Activated T-helper 1 cell treated with anti-CD3 and anti-CD28 coated beads, Interleukin-2, amount 50 U/mL, for 16 hours (primary cell): ENCODE measurements at places on chromosomes 7 and 10.

DNA sequence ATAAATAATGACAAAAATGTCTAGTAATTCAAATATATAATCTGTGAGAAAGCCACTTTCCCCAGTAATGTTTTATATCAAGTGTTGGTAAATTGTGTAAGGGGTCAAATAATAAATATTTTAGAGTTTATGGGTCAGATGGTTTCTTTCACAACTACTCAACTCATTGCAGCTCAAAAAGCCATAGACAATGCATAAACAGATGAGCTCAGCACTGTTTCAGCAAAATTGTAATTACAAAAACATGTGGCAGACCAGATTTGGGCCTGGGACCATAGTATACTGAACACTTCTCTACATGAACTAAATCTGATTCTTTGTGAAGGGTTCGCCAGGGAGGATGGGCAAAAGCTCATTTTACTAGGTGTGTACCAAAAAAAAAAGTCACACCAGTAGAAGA is 460.8 kb downstream of the NRG3 start:
- DNase-seq, result no peak

GRCh38 chr10:95337423-95338160 is 46.8 kb upstream of the PDLIM1 start:
- no peak for DNase-seq

DNA sequence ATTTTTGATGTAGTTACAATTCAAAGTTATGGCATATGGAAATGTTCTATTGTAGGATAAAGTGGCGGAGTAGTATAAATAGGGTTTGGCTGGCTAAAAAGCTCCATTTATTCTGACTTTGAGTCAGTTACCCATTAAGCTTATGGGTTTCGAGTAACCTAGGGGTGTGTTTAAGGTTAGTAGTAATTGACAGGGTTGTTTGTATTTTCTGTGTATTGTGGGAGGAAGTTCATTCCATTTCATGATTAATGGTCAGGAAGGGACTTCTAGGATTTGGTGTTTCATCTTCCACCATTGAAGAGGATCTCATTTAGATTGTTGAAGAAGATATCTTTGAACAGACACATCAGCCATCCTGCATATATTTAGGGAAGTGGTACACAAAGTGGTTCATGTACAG is 75.0 kb downstream of the BICC1 start:
- DNase-seq, result no peak

- DNase-seq, result no peak
Observed at GRCh38 chr7:25908154-25908949, 243.6 kb upstream of the NFE2L3 start.

- DNase-seq, result no peak
Observed at GRCh38 chr10:83553366-83553765, 585.9 kb upstream of the GHITM start.

DNA sequence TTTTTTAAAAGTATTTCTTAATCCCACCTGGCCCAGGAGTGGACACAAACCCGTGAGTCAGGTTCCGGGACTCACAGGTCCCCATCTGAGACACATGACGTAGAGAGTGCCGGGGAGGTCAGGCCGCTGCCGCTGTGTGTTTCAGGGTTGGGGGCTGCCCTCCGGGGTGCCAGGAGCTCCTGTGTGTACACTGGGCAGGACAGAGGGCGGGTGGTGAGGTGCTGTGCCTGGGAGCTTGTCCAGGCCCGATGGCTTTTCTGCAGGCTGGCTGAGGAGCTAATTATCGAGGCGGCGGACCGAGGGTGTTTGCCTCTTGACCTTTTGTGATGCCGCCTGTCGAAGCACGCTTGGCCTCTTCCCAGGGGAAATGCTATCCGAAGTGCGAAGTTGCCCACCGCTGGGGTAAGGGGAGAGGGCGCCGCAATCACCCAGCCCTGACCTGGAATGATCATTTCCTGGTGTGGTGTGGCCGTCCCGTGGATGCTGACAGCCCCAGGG is 42.1 kb downstream of the FOXL3 start:
- no peak for DNase-seq

DNA sequence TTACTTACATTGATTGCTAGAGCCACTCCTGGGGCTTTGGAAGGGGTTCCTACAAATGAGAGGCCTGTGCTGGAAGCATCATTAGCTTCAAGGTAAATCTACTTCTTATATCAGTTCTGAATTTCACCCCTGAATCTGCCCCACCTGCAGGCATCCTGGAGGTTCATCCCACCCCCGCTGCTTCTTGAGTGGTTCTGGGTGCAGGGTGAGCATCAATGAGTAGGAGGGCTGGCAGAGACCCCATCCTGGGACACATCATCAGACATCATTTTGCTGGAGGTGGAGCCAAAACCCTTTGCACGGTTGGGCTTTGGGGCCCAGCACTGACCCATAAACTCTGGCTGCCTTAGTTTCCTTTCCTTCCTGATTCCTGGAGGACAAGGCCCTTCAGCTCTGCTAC is 143.7 kb downstream of the PTPN20 start:
- DNase-seq, result no peak

GRCh38 chr7:15837306-15837950 is 150.9 kb upstream of the MEOX2 start:
- no peak for DNase-seq

DNA sequence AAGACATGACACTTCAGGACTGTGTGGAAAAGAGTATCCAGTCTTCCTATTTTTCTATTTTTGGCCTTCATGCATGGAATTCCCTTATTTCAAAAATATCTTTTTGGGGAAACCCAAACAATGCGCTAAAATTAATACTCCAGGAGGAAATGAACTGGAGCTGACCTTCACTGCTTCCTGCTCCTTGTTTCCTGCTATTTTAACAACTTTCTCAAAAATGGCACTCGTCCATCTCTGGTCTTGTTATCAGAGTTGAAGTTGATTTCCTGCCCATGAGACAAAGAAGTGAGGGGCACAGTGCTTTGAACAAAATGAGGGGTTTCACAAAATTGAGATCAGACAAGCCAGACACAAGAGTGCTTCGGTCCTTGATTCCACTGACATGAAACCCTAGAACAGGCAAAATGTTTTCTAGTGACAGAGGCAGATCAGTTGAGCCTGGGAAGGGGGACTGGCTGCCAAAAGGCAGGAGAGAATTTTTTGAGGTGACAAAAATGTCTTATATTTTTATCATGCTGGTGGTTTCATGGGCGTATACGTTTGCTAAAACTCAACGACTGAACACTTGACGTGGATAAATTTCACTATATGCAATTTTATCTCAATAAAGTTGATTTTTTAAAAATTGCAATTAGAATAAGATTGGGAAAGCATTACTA is 193.2 kb downstream of the CREB5 start:
- no peak for DNase-seq

- DNase-seq, result no peak
Observed at GRCh38 chr7:134262322-134262721, 54.4 kb downstream of the SLC35B4 start.

- no peak for DNase-seq
Observed at GRCh38 chr10:11689945-11690736, 52.0 kb upstream of the ECHDC3 start.

DNA sequence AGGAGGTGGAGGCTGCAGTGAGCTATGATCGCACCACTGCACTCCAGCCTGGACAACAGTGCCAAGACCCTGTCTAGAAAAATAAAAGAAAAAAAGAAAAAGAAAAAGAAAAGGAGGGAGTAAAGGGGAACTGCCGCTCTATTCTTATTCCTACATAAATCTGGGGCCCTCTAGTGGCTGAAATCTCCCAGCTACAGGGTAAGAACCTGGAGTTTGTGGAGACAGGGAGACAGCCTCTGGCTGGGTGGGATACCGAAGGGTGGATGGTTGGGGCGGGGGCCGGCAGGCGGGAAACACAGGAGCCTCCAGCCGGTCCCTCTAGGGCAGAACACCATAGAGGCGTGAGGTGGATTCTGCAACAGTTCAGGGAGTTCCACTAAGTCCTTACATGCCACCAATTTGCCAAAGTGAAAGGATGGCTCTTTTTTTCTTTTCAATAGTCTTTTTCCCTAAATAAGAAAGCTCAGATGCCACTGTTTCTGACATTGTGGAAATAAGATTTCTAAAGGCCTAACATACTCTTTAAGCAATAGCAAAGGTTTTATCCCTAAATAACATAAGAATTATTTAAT is 117.3 kb downstream of the SVIL start:
- no peak for DNase-seq

DNA sequence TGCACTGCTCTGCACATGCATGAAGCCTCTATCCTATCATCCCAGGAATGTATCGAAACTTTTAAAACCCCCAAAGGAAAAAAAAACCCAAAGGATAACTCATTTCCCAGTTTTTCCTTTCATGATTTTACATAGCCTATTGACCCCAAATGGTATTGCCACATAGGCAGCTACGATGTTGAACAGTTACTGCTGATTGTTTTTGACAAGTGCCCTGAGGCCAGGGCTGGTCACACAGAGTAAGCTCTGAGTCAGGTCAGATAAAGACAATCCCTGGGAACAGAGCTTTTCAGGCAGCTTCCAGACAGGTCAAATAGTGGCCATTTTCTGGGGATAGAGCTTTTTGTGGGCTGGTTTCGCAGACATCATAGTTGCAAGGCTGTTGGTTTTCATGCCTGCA is 52.1 kb downstream of the MYL10 start:
- DNase-seq, result no peak

- DNase-seq, result no peak
Observed at GRCh38 chr7:157972914-157973313, 614.7 kb downstream of the PTPRN2 start.

DNA sequence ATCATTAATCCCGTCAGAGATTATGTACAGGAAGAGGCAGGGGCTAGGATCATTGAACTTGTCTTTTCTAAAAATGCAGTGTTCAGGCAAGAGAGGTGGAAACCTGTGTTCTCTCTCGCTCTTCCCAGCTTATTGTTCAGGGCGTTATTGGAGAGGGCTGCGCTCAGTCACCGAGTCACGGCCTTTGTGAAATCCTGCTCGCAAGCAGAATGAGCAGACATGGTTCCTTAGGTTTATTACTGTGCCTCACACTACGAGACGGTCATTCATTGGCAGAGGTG is 631 bp upstream of the PRKRIP1 start:
- no peak for DNase-seq

DNA sequence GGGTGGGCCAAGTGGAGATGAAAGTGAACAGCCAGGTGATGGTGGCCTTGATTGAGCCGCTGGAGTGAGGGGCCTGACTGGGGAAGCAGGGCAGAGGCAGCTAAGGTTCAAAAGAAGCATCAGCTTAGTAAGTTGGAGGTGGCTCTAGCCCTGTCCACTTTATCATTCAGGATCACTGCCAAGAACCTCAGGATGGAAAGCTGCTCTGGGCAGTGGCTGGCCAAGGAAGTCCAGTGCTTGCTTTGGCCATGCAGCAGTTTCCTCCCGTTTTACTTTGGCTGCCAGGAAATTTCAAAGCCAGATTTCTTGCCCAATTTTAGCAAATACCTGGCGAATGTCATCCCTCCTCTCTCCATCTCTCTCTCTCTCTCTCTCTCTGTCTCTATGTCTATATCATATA is 384.9 kb downstream of the PLXNA4 start:
- DNase-seq, result no peak

- no peak for DNase-seq
Observed at GRCh38 chr10:58435297-58435985, 50.2 kb downstream of the TFAM start.

DNA sequence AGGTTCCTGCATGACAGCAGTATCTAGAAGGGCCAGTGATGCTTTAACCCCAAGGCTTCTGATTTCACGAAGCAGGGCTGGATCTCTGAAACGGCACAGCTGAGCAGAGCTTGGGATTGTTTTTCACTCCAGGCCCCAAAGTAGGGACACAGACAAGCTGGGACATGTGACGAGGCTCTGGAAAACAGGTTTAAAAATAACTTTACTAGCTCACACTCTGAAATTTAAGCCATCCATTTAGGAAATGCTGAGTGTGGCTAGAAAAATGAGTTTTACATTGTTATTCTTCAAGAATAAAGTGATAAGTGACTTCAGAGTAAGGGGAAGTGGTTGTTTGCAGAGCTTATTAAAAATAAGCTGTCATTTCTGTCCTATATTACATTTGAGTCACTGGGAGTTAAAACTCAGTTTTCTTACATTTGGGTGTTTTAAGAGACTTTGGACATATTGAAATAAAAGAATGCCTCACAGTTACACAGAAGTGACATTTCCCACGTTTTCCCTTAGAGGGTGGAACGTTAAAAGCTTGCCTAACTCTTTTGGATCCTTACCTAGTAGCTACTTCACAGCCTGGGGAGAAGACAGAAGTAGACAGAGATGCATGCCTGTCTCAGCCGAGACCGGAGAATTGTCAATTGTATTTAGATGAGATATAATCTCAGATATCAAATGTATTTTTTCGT is 107.8 kb downstream of the GALNT17 start:
- DNase-seq, result no peak

- peak; percentile 86 for DNase-seq
Observed at GRCh38 chr10:73413528-73414229, at the start of gene ANXA7. TSS of gene ANXA7 (minus strand) at chr10:73414058. CDS start at chr10:73400856, 13,202 bp downstream.

- no peak for DNase-seq
Observed at GRCh38 chr7:40008223-40008815, 58.3 kb downstream of the CDK13 start.

DNA sequence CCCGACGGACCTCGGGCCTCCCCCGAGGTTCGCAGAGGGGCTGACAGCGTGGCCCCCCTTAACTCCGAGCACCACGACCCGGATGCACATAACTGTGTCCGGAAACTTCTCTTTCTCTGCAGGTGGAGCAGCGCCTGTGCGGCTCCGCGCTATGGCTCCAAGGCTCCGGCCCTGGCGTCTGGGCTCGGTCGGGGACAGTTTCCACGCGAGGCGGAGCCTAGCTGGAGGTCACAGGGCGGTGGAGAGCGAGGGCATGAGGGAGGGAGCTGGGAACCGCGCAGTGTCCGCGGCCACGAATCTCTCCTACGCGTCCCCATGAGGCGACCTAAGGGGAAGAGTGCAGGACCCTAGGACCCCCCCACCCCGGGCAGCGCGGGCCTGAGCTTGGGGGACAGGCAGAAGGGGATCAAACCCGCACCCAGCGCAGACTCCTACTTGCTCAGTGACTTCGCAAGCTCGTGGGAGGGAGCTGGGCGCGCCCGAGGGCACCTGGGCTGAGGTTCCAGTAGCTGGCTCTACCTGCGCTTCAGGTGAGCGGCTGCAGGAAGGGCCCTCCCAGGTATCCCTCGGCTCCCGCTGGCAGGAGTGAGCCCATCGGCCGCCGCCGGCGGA is 8.6 kb upstream of the MNX1 start:
- no peak for DNase-seq

DNA sequence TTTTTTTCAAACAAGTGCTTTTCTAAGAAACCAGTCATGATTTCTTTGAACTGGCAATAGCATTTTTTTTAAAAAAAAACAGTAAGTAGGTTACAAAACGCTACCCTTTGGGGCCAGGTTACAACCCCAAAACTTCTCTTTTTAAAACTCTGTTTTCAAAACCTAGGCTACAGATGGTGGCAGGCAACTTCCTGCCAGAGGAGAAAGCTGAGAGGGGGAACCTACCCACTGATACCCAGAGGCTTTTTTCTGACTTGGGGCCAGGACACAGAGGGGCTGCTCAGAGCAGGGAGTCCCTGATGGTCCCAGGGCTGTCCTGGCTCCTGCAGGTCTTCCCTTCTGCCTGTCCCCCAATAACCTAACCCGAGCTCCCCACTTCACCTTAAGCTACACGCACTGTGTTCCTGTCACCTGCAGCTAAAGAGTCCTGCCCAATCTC is 6.9 kb downstream of the STN1 start:
- no peak for DNase-seq
